ENCODE measurements at places on chromosomes 5 and 9.

DNA sequence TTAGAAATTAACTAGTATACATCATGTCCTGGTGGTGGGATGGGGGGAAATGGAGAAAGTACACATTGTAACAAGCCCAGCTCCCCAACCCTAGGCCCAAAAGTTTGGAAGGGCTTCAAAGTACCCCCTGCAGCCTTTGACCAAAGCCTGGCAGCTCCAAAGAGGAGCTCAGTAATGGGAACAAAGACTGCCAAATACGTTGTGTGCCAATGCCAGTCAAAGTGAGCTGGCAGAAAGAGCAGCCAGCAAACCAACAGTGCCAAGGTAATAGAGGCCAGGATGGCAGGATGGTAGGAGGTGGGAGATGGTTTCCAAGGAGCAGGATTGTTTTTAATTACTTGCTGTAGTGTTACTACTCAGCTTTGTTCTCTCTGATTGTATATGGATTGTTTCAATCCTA, 248.3 kb downstream of the COX7C start:
- no peak for DNase-seq

DNA sequence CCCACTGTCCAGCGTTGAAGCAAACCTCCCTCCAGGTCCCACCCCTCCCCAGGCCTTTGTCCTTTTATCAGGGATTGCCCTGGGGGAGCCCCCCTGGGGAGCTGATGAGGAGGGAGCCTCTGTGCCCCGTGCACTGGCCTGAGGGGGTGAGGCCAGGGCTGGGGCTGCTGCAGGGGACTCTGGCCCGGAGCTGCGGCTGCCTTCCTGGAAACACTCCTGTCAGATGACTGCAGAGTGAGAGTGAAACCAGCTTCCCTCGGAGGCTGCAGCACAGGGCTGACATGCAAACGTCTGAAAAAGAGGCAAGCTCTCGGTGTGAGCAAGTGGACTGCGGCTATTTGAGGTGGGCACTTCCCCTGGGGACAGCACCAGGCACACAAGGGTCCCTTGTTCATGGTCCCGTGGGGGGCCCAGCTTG, 4.6 kb upstream of the TRAF2 start:
- DNase-seq: peak; percentile 41

DNA sequence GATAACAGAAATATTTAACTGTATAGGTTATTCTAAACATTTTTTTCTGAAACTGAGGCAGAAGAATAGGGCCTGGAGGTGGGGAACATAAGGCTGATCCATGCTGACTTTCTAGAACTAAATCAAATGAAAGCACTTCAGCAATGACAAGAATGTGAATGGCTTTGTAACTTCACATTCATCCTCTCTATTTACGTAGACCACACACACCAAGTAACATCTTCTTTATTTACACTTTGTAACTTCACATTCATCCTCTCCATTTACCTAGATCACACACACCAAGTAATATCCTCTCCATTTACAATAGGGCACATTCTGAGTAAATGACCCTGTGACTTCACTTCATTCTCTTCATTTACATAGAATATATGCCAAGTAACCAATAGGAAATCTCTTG, 251.8 kb upstream of the CDH9 start:
- DNase-seq: no peak

GRCh38 chr5:106417566-106417965, 1253.2 kb downstream of the EFNA5 start:
- no peak for DNase-seq

DNA sequence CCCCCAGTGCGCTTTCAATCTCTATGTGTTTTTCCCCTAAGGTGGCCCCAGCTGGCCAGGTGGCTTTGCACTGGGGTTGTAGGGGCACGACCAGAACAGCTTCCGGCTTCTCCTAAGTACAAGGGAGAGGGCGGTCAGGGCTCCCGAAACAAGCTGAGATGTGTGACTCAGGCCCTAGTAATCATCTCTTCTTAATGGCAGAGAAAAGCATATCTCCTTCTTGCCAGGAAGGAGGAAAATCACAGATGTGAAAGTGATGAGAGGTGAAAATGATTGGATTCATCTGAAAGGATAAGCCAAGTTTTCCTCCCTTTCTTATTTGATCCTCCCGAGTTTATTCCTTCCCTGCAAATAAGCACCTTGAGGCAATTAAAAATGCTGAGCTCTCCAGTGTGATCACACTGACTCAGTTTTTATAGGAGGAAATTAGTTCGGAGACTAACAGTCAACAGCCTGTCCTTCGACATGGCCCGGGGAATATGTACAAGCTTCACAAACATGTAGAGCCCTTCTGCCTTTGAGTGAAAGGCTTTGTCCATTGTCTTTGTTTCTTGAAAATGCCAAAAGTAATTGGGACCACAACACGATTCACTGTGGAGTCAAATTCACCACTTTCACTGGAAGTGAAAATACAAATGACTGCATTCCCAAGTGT, 514.8 kb downstream of the PSAT1 start:
- no peak for DNase-seq

GRCh38 chr5:174675916-174676315, 48.5 kb upstream of the MSX2 start:
- DNase-seq: no peak

DNA sequence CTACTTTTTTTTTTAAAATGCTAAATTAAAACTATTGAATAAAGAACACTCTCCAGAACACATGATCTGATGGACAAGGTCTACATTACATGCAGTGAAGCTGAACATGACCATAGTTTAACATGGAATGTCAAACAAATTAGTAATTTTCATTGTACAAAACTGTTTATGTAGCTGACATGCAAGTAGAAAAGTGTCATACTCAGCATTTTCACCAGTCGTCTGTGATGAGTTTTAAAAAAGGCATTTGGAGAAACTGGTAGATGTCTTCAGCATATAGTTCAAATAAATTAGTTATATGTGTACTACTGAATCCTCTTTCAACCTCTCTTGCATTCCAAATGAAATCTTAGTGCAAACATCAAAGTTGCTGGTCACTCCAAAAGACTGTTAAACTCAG, 301.9 kb downstream of the FER start:
- DNase-seq: no peak

GRCh38 chr5:174581479-174581878, 142.9 kb upstream of the MSX2 start:
- DNase-seq: no peak

GRCh38 chr5:82354543-82354942, 76.4 kb upstream of the RPS23 start:
- DNase-seq: no peak

DNA sequence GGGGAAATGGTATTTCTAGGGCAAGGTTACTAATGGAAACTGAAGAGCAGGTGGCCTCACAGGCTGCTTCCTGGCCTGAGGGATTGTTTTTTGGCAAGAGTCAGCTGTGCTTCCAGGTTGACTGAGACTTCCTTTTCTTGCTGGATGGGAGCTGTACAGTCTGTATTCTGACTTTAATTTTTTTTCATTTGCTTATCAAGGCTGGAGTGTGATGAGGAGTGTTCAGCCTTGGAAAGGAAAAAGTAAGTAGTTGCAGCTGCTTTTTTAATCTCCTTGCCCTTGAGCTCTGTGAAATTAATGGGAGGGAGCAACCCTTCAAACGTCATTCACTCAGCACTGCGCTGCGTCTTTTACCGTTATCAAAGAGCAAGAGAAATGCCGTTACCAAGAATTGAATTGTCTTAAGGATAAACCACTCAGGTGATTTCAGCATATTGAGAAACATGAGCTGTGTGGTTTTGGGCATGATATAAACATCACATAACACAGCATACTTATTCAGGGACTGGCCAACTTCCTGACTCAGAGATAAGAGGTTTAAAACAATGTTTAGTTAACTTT, 47.6 kb downstream of the AQP7 start:
- no peak for DNase-seq

DNA sequence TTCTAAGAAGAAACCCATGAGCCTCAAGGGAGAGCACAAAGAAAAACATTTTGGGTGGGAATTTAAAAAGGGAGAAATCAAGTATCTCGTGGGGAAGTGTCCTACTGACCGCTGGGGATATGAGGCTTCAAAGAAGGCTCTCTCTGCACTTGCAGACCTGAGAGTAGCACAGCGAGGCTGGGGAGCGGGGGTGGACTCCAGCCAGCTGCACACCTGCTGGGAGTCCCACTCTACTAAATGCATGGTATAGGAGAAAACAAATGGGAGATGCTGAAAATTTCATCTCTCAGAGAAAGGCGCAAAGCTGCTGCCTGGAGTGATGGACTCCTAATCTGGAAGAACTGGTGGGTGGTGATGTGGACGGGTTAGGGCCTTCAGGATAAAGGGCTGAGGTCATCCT, 67.0 kb upstream of the EPB41L4B start:
- DNase-seq: no peak

DNA sequence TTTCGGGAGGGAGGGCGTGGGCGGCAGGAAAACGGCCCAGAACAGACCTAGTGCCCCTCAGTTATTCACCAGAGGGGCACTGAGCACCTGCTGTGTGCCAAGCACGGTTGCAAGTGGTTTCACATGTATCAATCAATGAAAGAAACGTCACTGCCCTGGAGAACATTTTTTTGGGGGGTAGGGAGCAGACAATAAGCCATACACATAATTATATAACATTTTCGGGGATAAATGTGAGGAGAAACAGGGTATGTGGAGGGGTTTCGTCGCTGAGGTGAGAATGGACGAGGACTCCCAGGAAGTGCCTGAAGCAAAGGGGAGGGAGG, 444 bp upstream of the ZNF354A start:
- no peak for DNase-seq

GRCh38 chr9:126049896-126050604, 276.6 kb upstream of the MVB12B start:
- no peak for DNase-seq

- DNase-seq: no peak
These were observed 159.3 kb downstream of the RGS3 start for GRCh38 chr9:113622600-113623400.

DNA sequence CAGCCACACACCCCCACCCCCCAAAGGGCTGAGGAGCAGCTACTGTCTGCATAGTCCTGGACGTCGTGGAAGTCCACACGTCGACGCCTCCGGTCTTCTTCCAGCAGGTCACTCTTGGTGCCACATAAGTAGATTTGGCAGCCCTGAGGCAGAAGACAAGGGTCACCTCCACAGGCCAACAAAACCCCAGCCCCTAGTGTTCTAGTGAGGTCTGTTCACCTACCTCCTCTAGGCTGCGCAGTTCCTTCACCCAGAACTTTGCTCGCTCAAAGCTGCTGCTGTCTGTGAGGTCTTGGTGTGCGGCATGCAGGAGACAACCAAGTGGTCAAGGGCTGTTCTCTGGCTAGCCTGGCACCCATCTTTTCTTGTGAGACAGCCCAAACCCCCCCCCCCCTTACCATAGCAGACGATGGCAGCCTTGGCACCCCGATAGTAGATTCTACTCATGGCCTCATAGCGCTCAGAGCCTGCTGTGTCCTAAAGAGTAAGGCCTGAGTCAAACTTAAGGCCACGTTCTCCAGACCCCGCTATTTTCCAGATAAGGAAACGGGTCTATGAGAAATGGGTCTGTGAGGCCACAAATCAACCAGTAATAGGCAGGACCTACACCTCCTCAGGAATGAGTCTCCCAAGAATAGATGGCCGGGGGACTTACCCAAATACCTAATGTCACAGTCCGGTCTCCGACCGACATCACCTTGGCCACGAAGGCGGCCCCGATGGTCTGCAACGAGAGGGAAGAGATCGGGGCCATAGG, 987 bp downstream of the RAB24 start:
- no peak for DNase-seq

GRCh38 chr5:173201636-173202265, 33.3 kb downstream of the NKX2-5 start:
- DNase-seq: no peak

- no peak for DNase-seq
These were observed 62.2 kb downstream of the CFAP77 start for GRCh38 chr9:132472199-132472598.

GRCh38 chr5:96094904-96095303, 133.3 kb upstream of the ELL2 start:
- DNase-seq: no peak

DNA sequence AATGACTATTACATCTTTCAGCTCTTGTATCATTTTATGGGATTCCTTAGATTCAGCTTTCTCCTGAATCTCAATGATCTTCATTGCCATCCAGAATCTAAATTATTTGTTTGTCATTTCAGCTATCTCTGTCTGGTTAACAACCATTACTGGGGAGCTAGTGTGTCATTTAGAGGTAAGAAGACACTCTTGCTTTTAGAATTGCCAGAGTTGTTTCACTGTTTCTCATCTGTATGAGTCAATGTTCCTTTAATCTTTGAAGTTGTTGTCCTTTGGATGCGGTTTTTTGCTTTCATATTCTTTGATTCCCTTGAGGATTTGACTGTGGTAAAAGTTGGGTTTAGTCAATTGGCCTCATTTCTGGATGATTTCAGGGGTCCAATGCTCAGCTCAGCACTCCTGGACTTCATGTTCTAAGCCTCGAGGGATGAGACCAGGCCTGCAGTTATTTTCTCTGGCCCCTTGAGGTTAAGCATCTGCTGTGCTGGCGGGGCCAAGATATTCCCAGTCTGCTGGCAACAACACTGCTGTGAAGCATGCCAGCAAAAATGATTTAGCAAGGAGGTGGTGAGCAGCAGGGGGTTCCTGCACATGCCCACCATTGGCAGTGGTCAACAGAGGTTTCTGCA, 102.4 kb upstream of the PCSK5 start:
- no peak for DNase-seq

DNA sequence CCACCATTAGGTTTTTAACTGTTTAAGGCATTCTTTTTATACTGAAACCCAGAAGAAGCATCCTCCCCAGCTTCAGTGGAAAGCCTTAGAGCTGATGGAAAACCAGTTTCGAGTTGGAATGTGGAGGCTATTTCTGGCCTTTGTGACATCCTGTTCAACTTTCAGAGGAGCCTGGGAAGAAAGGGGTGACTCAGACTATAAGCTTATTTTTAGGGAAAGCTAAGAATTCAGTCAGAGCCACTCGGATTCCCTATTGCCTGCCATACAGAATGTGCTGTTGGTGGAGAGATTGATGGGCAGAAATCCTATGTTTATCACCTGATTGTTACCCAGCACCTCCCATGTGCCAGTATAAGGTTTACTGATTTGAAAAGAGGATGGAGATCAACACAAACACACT, 19.8 kb downstream of the PALM2AKAP2 start:
- DNase-seq: no peak

- DNase-seq: no peak
These were observed 68.9 kb downstream of the PHF2 start for GRCh38 chr9:93645149-93645889.

Data from stimulated activated CD4-positive, alpha-beta T cell treated with anti-CD3 and anti-CD28 coated beads, TNF-alpha, amount 100 ng/mL, for 1 hour (primary cell).